K562 (cell line): ENCODE measurements at places on chromosomes 3 and 15. TPM values are rescaled to one million over a fixed set of nuclear protein-coding genes. Genes with fewer than 3 reads are reported as not detected.

Gene CYP19A1
- total RNA-seq = 0.44 and 1.6 TPM in 2 replicates

Gene KY
- not detected in 2 replicates for total RNA-seq

Gene NEK10
- not detected in 2 replicates for total RNA-seq

Gene APPL1
- 6.9 and 8.0 TPM in 2 replicates for total RNA-seq

Gene ZIC4
- total RNA-seq = not detected in 2 replicates

Gene UACA
- 0.22 and 0.33 TPM in 2 replicates for total RNA-seq

Gene ACAA1
- total RNA-seq = 66.8 and 67.9 TPM in 2 replicates

Gene MUSTN1
- 0.78 TPM in 1 of 2 replicates, not detected in the other for total RNA-seq

Gene CRYGS
- total RNA-seq = 1.5 and 1.6 TPM in 2 replicates

Gene TXNRD3
- 1.5 and 2.1 TPM in 2 replicates for total RNA-seq

Gene FILIP1L
- 1.6 TPM in 2 replicates for total RNA-seq

Gene HYAL2
- total RNA-seq = 12.4 and 13.3 TPM in 2 replicates

Gene CCDC13
- total RNA-seq = 0.24 and 0.49 TPM in 2 replicates

Gene CPLX3
- not detected in 2 replicates for total RNA-seq

Gene GOLGA6L7
- 0.11 TPM in 1 of 2 replicates, not detected in the other for total RNA-seq

Gene GASK1A
- 0.13 TPM in 1 of 2 replicates, not detected in the other for total RNA-seq

Gene PGBD4
- total RNA-seq = 2.1 and 2.2 TPM in 2 replicates

Gene TRPM1
- total RNA-seq = not detected in 2 replicates

Gene COL6A5
- total RNA-seq = 4.9 and 5.6 TPM in 2 replicates

Gene HYAL1
- 8.3 and 8.4 TPM in 2 replicates for total RNA-seq

Gene EPHA3
- total RNA-seq = not detected in 2 replicates

Gene KIF15
- total RNA-seq = 24.5 and 25.8 TPM in 2 replicates

Gene FAM81A
- total RNA-seq = not detected in 2 replicates
